ENCODE measurements at places on chromosomes 13 and 19. TPM values are rescaled to one million over a fixed set of nuclear protein-coding genes. Genes with fewer than 3 reads are reported as not detected.

JSRP1 gene
- 5.0 TPM for total RNA-seq

CDX2 gene
- total RNA-seq, result not detected

OR1I1 gene
- total RNA-seq, result not detected

ZNF835 gene
- 5.3 TPM for total RNA-seq

SLC25A42 gene
- total RNA-seq, result 9.7 TPM

C19orf44 gene
- total RNA-seq, result 8.6 TPM

NTN5 gene
- 0.85 TPM for total RNA-seq

UPK1A gene
- total RNA-seq, result not detected

ZNF540 gene
- 8.4 TPM for total RNA-seq

MRI1 gene
- total RNA-seq, result 46.5 TPM

Measured in kidney (tissue), 22 donors.